WERI-Rb-1 (cell line): ENCODE measurements at places on chromosomes 7 and 10.

- DNase-seq: peak; percentile 42
Observed at GRCh38 chr10:88791924-88792323, 10.6 kb upstream of the LIPM start.

GRCh38 chr10:42707234-42707633 is 68.9 kb upstream of the ZNF33B start:
- DNase-seq: no peak

- DNase-seq: peak; percentile 39
Observed at GRCh38 chr10:99172128-99172738, 63.4 kb downstream of the HPSE2 start.

GRCh38 chr7:36091874-36092176 is 61.2 kb upstream of the EEPD1 start:
- DNase-seq: no peak

GRCh38 chr10:132335189-132336063 is 3.4 kb downstream of the LRRC27 start:
- DNase-seq: peak; percentile 60

GRCh38 chr7:39951226-39952194 is 1.5 kb downstream of the CDK13 start:
- peak; percentile 64 for DNase-seq

GRCh38 chr10:23363793-23364135 is 19.2 kb upstream of the C10orf67 start:
- DNase-seq: no peak

DNA sequence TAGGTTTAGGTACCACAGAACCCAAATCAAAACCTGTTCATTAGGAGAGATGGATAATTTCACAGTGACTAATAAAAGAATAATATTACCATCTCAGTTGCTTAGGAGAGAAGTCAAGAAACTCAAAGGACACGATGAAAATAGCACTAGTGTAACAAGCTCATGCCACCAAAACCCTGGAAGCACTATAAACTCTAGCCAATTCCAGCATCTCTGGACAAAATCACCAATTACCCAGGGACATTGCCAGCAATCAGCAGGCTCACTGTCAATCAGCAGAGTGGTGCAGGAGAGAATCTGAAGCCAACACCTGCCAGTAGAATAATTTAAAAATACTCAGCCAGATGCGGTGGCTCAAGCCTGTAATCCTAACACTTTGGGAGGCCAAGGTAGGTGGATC is 88.9 kb downstream of the ARMH3 start:
- DNase-seq: no peak

DNA sequence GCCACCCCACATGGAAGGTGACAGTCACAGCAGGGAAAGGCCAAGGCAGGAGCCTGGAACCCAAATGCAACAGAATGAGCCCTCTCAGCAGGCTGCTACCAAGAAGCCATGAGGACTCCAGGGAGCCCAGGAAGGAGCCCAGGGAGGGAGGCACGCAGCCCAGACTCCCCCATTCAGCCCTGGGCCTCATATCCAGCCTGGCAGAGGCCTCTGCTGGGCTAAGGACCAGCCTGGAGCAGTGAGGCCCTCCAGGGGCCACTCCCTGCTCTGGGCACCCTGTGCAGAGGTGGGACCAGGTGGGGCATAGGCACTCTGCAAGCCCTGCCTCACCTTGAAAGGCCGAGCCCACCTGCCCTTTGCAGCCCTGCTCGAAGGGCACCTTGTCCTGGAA is 25.8 kb upstream of the ZNF488 start:
- DNase-seq: no peak

GRCh38 chr7:136874393-136875032 is 6.1 kb downstream of the CHRM2 start:
- DNase-seq: peak; percentile 20

DNA sequence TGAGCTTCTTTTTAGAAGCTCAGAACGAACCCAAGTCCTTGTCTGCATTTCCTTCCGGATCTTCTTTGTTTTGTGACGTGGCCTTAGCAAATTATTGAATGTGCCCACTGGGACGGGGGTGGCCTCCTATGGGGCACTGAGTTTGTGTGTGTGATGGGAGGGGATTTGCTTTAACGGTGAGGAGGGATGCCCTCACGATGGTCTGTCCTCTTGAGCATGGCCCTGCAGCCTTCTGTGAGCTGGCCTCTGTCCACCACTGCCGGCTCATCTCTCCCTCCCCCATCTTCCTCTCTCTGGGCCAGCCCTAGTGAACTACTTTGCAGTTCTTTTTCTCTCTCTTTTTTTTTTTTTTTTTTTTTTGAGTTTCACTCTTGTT is 62.9 kb upstream of the MKRN1 start:
- DNase-seq: no peak

GRCh38 chr10:30463944-30464451 is 30.0 kb downstream of the MAP3K8 start:
- no peak for DNase-seq

DNA sequence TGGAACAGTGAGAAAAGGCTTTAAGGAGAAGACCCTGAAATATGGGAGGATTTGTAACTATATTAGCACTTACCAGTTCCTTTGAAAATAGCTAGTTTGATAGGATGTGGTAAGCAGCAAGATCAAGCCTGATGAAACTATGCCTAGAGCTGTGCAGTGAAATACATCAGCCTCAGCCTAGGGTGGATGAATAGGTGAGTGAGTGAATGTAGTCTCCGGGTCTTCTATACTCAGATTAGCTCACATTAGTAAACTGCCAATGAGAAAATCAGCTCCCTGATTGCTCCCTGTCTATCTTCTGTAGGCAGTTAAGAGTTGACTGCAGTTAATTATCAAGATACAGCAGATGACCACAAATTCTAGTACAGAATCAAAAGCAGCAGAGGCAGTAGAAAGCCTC is 89.6 kb downstream of the ELAPOR2 start:
- DNase-seq: no peak

GRCh38 chr10:42989481-42989921 is 87.4 kb upstream of the RET start:
- no peak for DNase-seq

GRCh38 chr10:13206546-13207443 is 27.4 kb downstream of the UCMA start:
- no peak for DNase-seq

GRCh38 chr7:90910136-90910535 is 314.0 kb downstream of the CDK14 start:
- DNase-seq: no peak

GRCh38 chr10:32731527-32731926 is 226.5 kb downstream of the ITGB1 start:
- DNase-seq: no peak

DNA sequence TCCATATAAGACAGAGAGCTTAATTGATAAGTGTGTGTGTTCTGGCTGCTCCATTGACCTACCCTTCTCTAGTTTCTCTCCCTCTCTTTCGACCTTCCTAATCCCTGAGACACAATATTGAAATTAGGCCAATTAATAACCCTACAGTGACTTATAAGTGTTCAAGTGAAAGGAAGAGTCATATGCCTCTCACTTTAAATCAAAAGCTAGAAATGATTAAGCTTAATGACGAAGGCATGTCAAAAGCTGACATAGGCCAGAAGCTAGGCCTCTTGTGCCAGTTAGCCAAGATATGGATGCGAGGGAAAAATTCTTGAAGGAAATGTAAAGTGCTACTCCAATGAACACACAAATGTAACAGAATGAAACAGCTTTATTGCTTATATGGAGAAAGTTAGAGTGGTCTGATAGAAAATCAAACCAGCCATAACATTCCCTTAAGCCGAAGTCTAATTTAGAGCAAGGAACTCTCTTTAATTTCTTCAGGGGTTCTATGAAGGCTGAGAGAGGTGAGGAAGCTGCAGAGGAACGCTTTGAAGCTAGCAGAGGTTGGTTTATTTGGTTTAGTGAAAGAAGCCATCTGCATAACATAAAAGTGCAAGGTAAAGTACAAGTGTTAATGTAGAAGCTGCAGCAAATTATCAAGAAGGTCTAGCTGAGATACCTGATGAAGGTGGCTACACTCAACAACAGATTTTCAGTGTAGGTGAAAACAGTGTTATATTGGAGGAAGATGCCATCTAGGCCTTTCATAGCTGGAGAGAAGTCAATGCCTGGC is 53.8 kb downstream of the ST7 start:
- DNase-seq: no peak

GRCh38 chr10:112953174-112954159 is 3.4 kb downstream of the TCF7L2 start:
- DNase-seq: no peak

GRCh38 chr10:107548301-107548700 is 383.8 kb upstream of the SORCS1 start:
- DNase-seq: no peak

DNA sequence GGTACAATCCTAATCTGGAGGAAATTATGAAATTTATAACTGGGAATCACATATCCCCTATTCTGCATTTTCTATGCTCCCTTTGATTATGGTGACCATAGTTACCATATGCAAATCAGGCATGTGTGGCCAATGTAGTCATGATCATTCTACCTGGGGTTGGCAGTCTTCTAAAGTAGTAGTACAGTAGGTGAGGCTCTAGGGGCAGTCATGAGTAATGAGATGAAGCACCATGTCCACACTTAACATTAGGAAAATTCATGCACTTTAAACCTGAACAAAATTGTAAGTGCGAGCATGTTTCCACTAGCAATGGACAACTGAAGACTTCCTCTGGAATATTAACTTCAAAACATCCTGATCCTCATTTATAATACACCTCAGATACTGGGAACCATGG is 545.9 kb downstream of the SUGCT start:
- DNase-seq: peak; percentile 21

GRCh38 chr7:92584953-92585352 is 5.2 kb downstream of the FAM133B start:
- no peak for DNase-seq

- DNase-seq: no peak
Observed at GRCh38 chr7:5679813-5680473, 101.5 kb downstream of the RNF216 start.

GRCh38 chr7:42024537-42024936 is 212.5 kb downstream of the GLI3 start:
- no peak for DNase-seq

GRCh38 chr10:70302292-70302691 is 18.5 kb upstream of the NPFFR1 start:
- no peak for DNase-seq

GRCh38 chr7:129947701-129948100 is 5.1 kb downstream of the UBE2H start:
- no peak for DNase-seq

DNA sequence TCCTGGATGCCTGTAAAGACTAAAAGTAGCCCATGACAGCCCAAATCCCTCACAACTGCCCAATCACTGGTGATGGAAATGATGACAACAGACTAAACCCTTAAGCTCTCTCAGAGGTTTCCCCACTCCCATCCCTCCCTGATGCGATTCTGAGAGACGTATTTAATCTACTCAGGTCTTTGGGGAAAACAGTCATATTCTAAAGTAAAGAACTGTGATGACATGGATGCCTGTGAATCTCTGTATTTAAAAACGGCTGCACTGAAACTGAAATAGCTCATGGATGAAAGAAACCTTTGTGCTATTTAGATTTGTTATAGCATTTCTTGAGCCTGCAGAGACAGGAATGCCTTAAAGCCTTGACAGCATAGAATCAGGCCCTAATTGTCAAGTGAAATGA is 28.5 kb downstream of the VPS41 start:
- no peak for DNase-seq

DNA sequence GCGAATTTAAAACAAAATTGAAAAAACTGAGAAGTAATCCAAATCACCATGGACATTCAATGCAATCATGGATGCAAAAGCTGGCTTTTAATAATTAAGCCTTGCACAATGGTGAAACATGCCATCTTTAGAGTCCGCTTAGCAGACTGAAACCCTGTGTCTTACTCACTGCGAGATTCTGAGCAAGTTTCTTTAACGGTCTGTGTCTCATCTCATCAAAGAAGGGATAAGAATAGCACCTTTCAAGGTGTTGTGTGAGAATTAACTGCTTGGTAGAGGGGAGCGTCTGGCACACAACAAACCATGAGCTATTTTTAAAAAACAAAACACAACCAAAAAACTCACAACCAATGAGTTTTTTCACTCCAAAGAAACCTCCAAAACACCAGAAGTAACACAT is 21.4 kb downstream of the ACBD7 start:
- no peak for DNase-seq

DNA sequence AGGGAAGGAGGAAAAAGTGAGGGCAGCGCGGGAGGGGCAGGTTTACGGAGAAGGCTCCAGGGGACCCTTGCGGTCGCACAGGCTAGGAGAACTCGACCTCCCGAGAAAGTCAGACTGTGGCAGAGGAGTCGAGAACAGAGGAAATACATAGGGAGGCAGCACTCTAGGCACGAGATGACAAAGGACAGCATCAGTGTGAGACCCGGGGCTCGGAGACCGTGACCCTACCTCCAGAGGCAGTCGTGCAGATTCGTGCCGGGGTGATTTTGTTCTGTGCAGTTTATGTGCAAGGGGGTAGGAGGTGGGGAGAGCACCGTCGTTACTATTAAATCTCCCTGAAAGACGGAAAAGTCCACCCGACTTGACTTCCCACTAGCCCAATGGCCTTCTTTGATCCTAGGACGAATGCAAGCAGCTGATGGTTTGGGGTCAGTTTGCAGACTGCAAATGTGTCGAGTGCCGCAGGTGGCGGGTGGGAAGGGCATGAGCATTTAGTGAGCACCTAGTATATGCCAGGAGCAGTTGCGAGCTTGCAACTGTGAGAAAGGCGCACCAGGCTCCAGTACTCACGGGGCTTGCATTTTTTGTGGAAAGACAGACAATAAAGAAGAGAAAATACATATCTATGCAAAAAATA is 674 bp upstream of the OSBPL3 start:
- peak; percentile 15 for DNase-seq

DNA sequence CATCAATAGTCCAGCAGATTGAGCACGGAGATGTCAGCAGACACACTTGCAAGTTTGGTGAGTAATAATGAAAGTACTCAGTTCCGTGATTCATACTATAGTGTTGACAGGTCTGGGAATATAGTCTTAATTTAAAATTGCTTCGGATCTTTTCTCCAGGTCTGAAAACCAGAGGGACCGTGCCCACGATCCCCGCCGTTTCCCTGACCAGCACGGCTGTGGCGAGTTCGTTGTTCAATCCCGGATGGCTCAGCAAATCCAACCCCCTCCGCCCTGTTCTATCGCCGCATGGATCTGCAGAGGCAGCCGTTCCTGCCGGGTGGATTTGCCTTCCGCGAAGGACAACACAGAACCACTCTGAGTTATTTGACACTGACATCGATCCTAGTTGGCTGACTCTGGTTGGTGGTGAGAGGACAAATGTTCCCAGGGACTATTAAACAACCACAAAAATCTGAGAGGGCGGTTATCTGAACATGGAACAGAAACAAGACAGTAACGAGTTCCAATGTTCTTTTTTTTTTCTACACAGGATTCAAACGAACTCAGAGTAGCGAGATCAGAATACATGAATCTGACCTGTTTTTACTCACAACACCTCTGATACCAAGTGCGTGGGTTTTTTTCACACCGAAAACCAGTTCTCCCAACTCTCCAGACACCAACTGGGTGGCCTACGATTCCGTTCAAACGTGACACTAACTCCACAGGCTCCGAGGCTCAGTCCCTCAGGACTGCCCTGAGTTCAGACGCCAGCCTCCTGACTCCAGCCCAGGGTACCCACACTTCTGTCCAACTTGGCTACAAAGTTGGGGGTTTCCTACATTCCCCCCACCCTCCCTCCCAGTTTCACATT is 52.7 kb downstream of the RBM17 start:
- no peak for DNase-seq
